CD4-positive, alpha-beta T cell treated with Interleukin-21 for 1 hour (primary cell): ENCODE measurements at places on chromosomes 16 and 17.

DNA sequence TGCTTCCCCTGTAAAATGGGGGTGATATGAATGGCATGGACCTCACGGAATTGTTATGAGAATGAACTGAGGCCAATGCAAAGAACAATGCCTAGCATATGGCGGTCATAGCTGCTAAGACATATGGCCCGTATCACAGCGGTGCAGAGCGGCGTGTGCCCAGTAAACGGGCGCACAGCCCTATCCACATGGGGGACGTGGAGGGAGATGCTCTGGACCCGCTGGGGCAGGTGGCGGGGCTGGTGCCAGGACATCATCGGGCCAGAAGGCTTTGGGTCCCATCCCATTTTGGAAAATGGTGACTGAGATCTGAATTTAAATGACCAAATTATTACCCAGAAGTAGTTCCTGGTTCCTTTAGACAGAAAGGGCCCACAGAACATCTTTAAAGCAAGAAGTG, 18.5 kb upstream of the CPSF4L start:
- DNase-seq, result no peak

GRCh38 chr16:84821728-84822689, 2.2 kb downstream of the CRISPLD2 start:
- DNase-seq, result no peak

- DNase-seq, result no peak
Measured at GRCh38 chr16:10065019-10065418, 117.2 kb downstream of the GRIN2A start.

GRCh38 chr16:52069866-52070265, 477.1 kb downstream of the TOX3 start:
- no peak for DNase-seq

DNA sequence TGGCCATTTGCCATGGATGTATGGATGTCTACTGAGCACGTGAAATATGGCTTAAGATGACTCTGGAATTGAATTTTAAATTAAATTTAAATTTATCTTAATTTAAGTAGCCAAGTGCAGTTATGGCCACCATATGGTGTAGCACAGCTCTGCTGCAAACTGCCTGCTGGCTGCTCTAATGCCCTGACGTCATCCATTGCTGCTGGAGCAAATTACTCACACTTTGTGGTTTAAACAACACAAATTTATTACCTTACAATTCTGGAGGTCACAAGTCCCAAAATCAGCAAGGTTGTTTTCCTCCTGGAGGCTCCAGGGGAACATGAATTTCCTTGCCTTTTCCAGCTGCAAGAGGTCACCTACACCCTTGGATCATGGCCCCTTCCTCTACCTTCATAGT, 679.3 kb upstream of the EEF2KMT start:
- no peak for DNase-seq
